ENCODE measurements at places on chromosomes 3 and 15.
A peak's percentile ranks its signal among the peaks of the same experiment; 100 is the strongest.

DNA sequence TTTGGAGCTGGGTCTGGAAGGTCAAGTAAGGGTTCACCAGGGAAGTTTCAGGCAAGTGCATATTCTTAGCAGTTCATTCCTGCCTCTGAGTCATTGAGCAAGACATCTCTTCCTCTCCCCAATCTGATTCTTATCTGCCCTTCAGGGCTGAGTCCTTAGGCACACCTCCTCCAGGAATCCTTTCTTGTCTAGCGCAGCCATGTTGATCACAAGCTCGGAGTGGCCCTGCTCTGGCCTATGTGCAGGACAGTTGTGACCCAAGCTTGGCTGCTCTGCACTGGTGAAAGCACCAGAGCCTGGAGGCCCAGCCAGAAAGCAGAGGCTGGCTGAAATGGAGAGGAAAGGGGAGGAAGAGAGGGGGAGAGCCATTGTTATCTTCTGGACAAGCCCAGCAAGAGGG, 30.9 kb upstream of the MRPS22 start:
- DNase-seq: no peak

DNA sequence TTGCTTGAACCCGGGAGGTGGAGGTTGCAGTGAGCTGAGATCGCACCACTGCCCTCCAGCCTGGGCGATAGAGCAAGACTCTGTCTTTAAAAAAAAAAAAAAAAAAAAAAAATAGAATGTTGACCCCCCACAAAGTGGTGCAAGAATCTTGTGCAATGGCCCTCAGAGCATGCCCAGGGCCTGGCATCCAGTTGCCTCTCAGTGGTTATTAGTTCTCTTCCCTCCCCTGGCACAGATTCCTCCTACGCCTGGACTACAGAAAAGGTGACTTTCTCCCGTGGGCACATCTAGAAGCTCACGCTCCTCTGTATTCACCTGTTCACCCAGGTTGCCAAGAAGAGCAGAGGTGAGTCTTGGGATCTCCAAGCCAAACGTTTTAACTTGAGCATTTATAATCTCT, 36.7 kb downstream of the ACSBG1 start:
- no peak for DNase-seq

- peak; percentile 71 for DNase-seq
Measured at GRCh38 chr15:55587321-55588069, 650 bp downstream of the PYGO1 start.

DNA sequence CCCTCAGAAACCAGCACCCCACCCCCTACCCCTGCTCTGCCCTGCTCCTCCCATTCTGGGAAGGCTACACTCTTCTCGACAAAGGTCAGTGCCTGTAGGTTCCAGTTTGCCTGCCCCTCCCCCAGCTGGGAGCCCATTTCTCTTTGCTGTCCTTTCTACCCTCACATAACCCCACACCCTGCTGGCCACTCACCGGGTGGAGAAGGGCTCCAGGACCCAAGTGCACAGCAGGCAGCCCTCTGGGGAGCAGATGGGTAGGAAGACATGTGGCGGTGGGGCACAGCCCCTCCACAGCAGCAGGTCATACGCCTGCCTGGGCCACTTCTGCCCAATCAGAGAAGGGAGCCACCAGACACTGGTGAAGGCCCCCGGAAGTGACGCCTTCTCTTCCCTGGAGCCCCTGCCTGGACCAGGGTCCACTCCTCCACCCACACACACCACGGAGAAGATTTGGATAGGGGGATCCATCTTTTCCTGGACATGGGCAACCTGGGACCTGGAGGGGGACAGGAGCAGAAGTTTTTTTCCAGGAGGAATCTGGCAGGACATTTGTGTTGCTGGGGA, at the start of gene THPO:
Gene THPO, minus strand, starts transcription at position 326 of the 564 bp plus-strand sequence. CDS start 1,948 bp downstream, outside the sequence.
- DNase-seq: peak; percentile 57

GRCh38 chr3:31235062-31235700, 297.5 kb upstream of the STT3B start:
- no peak for DNase-seq

- no peak for DNase-seq
Measured at GRCh38 chr3:148087601-148088371, 609.9 kb upstream of the AGTR1 start.

DNA sequence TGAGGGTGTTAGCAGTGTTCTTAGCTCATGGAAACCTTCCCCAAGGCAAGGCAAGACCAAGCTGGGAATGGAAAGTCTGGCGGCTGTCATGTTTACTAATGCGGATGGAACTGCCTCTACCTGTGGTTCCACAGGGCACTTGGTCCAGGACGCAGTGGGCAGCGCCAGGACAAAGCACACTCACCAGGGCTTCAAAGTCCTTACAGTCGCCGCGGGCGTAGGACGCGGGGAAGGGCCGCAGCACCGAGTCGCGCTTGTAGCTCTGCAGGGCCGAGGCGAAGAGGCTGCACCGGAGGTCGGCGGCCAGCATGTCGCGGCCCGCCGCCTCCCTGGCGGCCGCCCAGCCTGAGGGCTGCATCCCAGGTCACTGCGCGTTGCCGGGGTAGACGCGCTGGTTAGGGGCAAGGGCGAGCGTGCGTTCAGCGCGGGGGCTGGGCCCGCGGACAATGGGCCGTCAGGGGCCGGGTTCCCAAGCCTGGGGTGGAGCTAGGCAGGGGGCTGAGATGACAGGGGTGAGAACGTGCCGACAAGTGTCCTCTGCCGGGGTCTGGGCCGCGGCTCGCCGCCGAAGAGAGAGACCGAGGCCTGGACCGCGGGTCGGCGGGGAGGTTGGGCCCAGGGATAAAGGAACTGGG, 497 bp downstream of the PARP16 start:
- peak; percentile 67 for DNase-seq

- DNase-seq: no peak
Measured at GRCh38 chr15:41907141-41907540, 13.3 kb upstream of the SPTBN5 start.

DNA sequence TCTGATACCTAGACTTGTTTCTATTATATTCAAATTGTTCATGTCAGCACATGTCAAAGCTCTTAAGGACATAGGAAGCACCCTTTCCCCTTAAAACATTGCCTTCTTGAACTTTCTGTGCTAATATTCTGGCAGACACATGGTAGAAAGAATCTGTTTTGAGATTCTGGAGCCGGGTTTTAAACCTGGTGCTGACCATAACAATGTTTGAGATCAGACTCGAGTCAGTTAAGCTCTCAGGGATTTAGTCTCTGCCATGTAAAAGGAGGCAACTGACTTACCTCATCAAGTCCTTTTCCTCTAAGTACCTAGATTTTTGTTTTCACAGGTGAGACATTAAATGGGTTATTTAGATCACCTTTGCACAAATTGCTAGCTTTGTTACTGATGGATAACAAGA, 38.9 kb downstream of the RBMS3 start:
- no peak for DNase-seq

DNA sequence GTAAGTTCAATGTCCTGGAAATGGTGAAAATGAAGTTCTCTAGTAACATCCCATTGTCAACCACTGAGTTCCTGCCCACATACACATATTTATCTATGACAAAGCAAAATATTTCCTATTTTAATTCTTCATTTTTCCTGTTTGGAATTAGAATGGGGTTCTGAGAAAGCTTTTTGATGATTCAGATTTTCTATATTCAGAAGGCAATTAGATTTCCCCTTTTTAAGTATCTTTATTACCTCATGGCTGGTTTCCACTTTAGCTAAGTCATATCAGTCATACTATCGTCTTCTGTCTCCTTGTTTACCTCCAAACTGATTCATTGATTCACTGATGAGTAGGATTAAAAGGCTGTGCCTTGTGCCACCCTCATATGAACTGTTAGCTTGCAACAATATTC, 17.9 kb downstream of the ETFA start:
- no peak for DNase-seq

DNA sequence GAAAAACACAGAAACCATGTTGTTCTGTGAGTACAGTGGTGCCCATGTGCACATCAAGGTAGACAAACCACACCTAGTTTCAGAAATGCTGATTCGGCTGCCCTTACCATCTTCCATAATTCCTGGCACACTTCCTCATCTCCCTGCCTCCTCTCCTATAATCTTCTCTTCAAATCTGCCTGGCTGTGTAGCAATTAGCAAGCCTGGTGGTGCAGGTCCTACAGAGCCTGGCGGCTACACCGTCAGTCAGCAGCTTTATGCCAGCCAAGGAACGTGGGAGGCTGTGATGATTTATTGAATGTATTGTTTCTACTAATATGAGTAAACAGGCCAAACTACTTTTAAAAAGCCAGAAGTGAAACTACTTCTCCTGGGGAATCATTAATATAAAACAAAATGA, 106.8 kb downstream of the SEMA6D start:
- DNase-seq: no peak

- no peak for DNase-seq
Measured at GRCh38 chr3:42980909-42981308, 1.8 kb downstream of the GASK1A start.

DNA sequence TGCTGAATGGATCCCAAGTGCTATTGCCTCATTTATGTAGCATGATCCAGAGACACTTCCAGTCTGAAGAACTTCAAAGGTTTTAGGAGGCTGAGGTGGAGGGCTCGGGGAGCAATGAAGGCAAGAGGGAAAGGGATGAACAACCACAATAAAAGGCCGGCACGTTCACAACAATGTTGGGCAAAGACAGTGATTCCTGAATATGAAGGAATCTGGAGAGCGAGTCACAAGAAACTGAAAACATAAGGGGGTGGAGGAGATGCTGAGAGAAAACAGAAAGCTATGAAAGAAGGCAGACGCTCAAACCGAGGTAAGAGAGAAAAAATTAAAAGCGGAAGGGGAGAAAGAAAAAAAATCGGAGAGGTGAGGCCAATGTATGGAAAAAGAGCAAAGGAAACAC, 120.1 kb downstream of the GREM1 start:
- no peak for DNase-seq

- DNase-seq: no peak
Measured at GRCh38 chr3:129031476-129032215, 28.9 kb upstream of the GP9 start.

GRCh38 chr15:88487178-88487795, 19.8 kb downstream of the MRPS11 start:
- DNase-seq: no peak

GRCh38 chr15:58478035-58478434, 46.2 kb downstream of the LIPC start:
- DNase-seq: no peak

Data from nephron progenitor cell (in vitro differentiated cells).